Heart right ventricle (tissue), 16 donors: ENCODE measurements at places on chromosomes 4 and X.

DNA sequence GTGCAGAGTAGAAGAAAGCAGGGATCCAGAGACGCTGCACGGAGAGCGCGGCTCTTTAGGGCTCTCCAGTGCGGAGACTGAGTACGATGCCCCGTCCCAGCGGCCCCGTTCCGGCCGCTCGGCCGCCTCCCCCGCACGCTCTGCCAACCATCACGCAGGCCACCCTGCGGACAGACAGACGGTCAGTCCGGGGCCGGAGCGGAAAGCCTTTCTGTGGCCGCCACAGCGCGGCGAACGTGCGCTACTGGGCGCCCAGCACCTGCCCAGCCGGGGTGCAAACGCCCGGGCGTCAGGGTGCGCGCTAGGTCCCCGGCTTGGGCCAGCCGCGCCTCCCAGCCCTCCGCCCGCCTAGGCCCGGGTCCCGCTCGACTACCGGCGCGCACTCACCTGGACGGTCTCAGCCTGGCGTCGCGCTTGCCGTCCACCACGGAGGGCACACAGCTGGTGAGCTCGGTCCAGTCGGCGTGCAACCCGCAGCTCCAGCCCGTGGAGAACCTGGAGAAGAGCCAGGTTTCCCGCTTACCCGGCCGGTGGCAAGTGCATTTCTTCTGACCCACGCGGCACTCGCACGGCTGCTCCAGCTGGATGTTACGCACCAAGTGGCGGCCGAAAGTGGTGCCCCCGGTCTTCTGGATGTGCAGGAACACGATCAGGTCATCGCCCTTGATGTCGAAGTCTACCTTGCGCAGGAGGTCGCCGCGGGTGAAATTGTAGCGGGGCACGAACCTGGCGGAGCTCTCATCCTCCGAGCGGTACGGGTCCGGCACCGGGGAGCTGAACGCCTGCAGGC is 1.8 kb downstream of the HS6ST2 start:
- peak; percentile 5 for DNase-seq
- peaks cover 31% of the 10 kb centered on the region for H3K27me3 ChIP-seq
- H3K4me1 ChIP-seq: peaks cover 5% of the 10 kb centered on the region
- H3K4me3 ChIP-seq: no peak overlapping the region
- no peak overlapping the region for H3K27ac ChIP-seq
- H3K36me3 ChIP-seq: no peaks in the 10 kb centered on the region

- H3K27ac ChIP-seq: no peak overlapping the region
- H3K4me1 ChIP-seq: no peaks in the 10 kb centered on the region
- H3K4me3 ChIP-seq: no peak overlapping the region
These were observed 56.9 kb downstream of the OPHN1 start for GRCh38 chrX:68376373-68376772.

DNA sequence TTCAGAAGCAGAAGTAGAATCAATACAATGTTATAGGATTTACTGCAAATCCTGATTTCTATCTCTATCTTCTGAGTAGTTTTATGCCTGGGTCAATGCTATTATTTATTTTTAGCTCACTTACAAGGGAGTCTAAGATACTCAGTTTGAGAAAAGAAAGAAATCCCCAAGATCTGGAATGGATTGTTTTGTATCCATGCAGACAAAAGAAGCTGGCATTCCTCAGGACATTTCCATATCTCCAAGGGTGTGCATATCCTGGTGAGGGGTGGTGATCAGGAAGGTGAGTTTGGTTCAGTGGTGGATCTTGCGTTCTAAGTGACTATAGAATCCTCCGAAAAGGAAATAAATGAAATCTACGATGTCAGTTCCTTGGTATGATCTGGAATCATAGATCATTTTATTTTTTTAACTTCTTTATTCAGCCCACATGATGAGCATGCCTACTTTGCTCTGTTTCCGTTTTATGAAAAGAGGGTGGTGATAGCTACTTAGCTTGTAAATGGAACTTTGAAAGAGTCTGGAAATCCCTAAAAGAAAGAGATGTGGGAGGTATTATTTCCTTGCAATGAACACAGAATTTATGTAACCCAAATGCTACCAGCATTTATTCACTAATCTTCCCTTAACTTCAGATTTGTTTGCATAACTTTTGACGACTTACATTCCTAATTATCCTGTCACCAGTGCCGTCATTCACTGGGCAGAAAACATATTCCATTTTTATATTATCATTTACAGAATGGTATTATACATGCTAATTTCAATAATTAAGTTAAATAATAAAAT is 81.1 kb upstream of the RAPGEF2 start:
- DNase-seq: no peak
- no peaks in the 10 kb centered on the region for H3K36me3 ChIP-seq
- H3K27me3 ChIP-seq: no peaks in the 10 kb centered on the region
- no peak overlapping the region for H3K4me3 ChIP-seq
- H3K27ac ChIP-seq: no peak overlapping the region

DNA sequence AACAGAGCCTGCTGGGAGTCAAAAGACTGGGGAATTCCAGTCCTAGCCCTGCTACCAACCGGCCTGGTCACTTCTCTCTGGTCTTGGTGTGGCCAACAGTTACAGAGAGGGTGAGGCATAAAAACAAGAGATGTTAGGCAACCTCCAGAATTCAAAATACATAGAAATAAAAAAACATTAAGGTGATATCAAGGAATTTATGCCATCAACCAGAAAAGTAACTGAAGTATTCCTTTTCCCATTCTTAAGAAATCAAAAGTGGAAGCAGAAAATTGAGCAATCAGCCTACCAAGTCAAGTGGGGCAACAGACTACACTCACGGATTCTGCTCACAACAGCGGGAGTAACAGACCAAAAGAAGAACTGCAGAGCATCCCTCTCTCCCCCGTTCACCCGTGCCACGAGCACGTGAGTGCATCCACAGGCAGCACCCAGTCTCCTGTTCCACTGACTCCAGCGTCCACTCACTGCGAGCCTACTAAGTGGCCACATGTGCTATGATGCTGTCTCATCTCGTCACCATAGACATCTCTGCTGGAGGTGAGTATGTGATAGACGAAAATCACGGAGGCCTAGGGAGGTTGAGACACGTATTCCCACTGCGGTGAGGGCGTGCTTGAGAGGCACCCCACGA is 29.3 kb downstream of the AFAP1 start:
- DNase-seq: no peak
- H3K36me3 ChIP-seq: no peaks in the 10 kb centered on the region
- peaks cover 4% of the 10 kb centered on the region for H3K4me1 ChIP-seq
- no peak overlapping the region for H3K27ac ChIP-seq
- H3K4me3 ChIP-seq: peak overlapping the region; percentile 5

- no peaks in the 10 kb centered on the region for H3K27me3 ChIP-seq
- H3K27ac ChIP-seq: peak overlapping the region; percentile 58
- no peak overlapping the region for H3K4me3 ChIP-seq
These were observed 31.6 kb downstream of the ADH7 start for GRCh38 chr4:99403380-99404184.

DNA sequence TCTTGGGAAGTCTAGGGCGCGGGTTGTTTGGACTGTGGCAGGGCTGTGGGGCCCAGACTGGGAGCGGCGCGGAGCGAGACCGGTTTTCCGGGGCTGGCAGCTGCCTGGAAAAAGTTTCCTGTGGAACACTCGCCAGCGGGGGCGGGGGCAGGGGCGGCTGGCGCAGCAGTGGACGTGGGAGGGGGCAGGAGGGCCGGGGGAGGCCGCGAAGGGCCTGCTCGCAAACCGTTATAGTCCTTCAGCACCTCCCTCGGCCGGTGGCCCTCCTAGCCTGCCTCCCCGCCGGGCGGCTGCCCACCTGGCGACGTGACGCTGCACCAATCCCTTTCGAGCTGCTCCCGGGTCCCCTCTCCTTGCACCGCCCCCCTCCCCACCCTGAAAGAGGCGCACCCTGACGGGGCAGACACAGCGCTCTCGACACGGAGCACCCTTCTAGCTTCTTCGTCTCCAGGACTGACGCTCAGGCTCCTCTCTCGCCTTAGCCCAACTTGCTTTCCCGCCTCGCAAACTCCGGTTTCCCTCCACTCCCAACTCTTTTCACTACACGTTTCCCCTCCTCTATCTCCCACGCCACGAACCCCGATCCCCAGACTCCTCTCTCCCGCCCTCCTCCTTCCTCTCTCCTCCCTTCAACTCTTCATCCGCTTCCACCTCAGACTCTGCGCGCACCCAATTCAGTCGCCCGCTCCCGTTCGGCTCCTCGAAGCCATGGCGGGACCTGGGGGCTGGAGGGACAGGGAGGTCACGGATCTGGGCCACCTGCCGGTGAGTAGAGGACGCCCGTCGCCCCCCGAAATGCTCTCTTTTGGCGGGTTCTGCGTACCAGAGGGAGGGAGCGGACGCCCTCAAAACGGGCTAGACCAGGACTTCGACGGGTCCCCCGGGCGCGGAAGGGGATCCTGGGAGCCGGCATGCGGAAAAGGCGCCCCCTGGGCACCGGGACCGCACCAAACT is at the start of gene NRK:
TSS of gene NRK (plus strand) at position 402 of the 954 bp plus-strand sequence. CDS start at position 709, 307 bp downstream.
- no peaks in the 10 kb centered on the region for H3K27me3 ChIP-seq
- DNase-seq: peak; percentile 24
- H3K4me1 ChIP-seq: no peaks in the 10 kb centered on the region
- peak within 1 kb of the TSS; percentile 47 for H3K4me3 ChIP-seq

DNA sequence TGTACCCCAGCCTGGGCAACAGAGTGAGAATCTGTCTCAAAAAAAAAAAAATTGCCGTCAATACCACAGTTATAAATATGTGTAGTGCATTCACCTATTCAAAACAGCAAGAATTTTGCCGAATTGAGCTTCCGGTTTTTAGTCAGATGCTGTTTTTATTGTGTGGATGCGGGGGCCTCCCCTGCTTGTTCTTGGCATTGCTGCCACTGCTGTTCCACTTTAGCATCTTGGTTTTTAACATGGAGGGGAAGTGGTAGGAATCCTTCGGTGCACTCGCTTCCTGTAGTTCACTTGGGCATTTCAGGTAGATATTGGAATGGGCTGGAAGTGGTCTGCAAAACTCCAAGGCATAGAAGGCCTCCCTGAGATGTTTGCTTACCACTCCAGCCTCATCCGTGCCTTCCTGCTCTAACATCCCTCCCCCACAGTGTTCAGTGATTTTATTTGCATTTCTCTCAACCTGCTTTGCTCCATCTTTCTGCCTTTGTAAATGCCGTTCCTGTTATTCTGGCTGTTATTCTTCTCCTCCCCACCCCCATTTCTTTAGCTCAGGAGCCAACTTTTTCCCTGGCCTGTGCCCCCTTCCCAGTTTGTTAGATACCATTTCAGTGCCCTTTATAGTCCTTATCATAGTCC is 25.5 kb downstream of the MOB1B start:
- H3K27me3 ChIP-seq: no peaks in the 10 kb centered on the region
- no peak for DNase-seq
- H3K4me1 ChIP-seq: no peaks in the 10 kb centered on the region
- H3K27ac ChIP-seq: no peak overlapping the region

GRCh38 chrX:136933611-136934145 is 53.2 kb upstream of the RBMX start:
- no peaks in the 10 kb centered on the region for H3K27me3 ChIP-seq
- no peaks in the 10 kb centered on the region for H3K36me3 ChIP-seq
- H3K4me1 ChIP-seq: no peaks in the 10 kb centered on the region
- H3K4me3 ChIP-seq: no peak overlapping the region
- no peak for DNase-seq

DNA sequence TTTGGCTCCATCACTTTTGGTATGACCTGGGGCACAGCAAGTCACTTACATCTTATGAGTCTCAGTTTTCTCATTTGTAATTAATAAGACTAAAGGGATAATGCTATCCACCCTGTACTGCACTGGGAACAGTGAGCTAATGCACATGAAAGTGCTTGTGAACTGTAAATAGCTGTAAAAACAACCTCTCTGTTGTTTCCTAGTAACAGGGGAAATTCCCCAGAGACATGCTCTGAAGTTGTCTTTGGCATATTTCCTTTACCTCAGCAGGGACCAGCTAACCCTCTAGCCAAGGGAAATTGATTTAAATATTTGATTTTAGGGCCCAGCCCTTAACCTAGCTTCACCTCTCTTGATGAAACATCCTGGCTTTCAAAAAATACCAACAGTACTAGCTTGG is 6.1 kb upstream of the CYSLTR1 start:
- no peak overlapping the region for H3K4me3 ChIP-seq
- H3K27ac ChIP-seq: no peak overlapping the region
- DNase-seq: no peak
- no peaks in the 10 kb centered on the region for H3K27me3 ChIP-seq
- H3K4me1 ChIP-seq: no peaks in the 10 kb centered on the region
- H3K36me3 ChIP-seq: no peaks in the 10 kb centered on the region

DNA sequence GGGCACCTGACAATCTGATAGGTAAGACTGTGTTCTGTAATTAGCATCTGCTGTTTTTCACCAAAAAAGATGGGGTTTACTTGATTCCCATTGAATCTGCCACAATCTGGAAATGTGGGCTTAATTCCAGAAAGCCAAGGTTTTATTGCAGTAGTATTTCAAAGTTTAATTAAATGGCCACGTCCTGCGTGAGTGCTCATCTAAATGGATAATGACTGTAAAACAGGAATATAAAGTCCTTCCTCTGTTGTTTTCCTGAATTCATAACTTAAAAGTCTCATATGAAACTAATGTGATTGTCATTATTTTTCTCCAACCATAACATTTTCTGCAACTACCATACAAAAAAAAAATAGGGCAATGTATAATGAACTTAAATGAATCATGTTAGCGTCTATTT is 2.4 kb downstream of the PGM2 start:
- H3K27ac ChIP-seq: no peak overlapping the region
- peaks cover 34% of the 10 kb centered on the region for H3K4me1 ChIP-seq
- no peaks in the 10 kb centered on the region for H3K27me3 ChIP-seq
- DNase-seq: no peak
- H3K36me3 ChIP-seq: peaks cover 20% of the 10 kb centered on the region

DNA sequence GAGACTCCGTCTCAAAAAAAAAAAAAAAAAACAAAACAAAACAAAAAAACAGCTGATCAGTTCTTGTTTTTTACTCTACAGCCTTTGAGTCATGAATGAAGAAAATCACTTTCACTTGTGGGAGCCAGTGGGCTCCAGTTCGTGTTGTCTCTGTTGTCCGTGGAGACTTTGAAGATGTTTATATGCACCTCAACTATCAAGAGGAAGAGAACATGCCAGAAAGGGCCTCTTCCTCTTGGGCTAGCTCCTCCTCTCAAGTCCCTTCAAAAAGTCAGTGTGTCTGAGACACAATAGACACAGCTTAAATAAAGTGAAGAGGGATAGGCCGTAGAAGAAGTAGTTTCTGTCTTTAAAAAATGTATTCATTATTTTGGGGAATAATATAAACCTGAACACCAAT is 182.7 kb downstream of the KDR start:
- H3K27ac ChIP-seq: peak overlapping the region; percentile 11
- DNase-seq: no peak
- H3K4me1 ChIP-seq: peaks cover 17% of the 10 kb centered on the region

DNA sequence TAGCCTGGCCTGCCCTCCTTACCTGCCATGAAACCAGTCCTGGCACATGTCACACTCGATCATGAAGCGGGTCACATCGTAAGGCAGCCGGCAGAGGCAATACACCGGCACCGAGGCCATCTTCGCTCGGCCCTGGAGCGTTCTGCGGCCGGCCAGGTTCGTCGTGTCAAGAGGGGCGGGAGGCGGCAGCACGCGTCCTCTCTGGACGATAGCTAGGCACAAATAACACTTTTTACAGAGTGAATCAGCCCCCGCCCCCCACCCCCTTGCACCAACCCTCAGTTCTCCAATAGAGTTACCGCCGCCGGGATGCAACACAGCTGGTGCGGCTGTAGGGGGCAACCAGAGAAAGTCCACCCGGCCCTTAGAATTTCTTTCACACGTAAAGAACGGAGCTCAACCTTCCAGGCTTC is 1.7 kb downstream of the PHF8 start:
- DNase-seq: peak; percentile 19
- peaks cover 43% of the 10 kb centered on the region for H3K36me3 ChIP-seq
- peak overlapping the region; percentile 69 for H3K4me3 ChIP-seq
